ENCODE measurements at places on chromosomes 6 and 20.

- no peak for DNase-seq
These were observed 174.6 kb downstream of the KHDC1L start for GRCh38 chr6:73050706-73051105.

GRCh38 chr20:24111858-24112257 is 123.3 kb upstream of the GGTLC1 start:
- DNase-seq: no peak

- DNase-seq: no peak
These were observed 169.2 kb downstream of the DTNBP1 start for GRCh38 chr6:15493437-15494168.

GRCh38 chr6:118810420-118811027 is 83.4 kb upstream of the ASF1A start:
- no peak for DNase-seq

GRCh38 chr6:121686611-121687023 is 251.2 kb downstream of the GJA1 start:
- no peak for DNase-seq

DNA sequence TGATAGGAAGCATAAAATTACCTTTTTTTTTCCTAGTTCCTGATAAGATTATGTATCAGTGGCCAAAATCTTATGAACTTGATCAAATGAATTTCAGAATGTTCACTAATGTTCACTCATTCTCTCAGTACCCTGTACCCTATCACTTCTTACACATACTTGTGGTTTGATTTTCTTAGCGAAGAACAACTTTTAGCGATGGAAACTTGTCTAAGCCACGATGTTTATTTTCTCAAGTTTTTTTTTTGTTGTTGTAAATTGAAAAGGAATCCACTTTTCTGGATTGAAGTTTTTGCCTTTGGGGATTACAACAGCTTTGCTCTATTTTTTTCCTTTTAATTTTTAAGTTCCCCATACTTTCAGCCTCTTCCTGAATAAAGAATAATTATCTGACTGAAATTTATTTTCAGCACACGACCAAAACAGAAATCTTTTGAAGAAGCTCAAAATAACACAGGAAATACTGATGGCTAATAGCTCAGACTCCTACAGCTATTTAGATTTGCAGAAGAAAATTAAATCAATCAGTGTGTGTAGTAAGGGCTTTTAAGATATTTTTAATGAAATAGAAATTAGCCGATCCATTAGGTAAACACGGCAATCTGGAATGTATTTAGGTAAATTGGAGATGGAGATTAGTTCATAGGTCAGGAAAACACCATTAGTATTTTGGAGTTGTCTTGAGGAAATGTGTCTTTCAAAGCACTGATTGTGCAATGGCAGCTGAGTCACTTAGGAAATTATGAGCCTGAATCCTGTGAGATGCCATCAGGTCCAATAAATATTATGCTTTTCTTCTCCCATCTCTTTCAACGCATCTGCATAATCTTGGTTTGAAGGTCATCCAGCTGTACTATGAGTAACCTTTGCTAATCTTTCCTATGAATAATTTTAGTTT is 217.5 kb downstream of the GJA1 start:
- DNase-seq: peak; percentile 85

DNA sequence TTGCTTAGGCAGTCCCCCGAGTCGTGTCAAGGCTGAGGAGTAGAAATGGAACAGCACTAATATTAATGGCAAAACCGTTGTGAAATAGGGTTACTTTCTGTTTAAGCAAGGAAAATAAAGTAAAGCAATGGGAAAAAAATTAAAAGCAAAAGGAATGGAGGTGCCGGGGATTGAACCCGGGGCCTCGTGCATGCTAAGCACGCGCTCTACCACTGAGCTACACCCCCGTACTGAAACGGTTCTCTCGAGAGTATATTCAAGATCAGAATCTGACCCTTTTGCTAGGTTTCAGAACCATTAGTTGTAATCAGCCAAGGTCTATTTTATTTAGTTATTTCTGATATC is 85.5 kb downstream of the TRIM27 start:
- peak; percentile 56 for DNase-seq

- DNase-seq: no peak
These were observed 75.5 kb upstream of the RIMS1 start for GRCh38 chr6:71810880-71811279.

DNA sequence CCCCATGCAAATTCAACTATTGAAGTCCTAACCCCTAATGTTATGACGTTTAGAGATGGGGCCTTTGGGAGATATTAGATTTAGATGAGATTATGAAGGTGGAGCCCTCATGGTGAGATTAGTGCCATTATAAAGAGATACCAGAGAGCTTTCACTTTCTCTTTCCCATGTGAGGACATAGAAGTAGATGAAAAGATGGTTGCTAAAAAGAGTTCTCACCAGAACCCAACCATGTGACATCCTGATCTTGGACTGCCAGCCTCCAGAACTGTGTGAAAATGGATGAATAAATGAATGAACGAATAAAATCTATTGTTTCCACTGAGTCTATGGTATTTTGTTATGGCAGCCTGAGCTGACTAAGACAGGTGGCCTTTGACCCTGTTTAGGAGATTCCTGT is 50.6 kb upstream of the FBXO30 start:
- no peak for DNase-seq

DNA sequence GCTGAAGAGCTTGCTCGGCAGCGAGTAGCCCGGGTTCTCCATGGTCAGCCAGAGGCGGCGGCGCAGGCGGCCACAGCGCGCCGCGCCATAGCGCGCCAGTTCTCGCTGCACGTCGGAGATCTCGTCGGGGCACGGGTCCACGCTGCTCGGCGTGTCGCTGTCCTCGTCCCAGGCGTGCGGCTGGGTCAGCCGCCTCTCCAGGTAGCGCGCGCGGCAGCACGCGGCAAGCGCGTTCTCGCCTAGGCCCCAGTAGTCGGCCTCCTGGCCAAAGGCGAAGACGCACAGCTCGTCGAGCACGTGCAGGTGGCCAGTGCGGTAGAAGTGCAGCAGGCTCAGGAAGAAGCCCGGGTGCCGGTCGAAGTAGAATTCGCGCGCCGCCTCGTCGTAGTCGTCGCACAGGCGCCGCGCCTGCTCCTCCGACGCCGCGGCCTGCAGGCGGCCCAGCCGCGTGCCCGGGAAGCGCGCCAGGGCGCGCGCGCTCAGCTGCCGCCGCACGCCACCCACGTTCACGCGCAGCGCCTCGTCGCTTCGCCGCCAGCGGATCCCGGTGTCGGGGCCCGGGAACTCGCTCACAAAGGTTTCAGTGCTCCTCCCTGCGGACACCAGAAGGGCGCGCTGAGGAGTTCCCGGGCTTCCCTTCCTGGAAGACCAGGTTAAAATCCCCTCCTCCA is 2.7 kb downstream of the KCNS1 start:
- no peak for DNase-seq

- no peak for DNase-seq
These were observed 16.9 kb downstream of the STK4 start for GRCh38 chr20:44983093-44983674.

DNA sequence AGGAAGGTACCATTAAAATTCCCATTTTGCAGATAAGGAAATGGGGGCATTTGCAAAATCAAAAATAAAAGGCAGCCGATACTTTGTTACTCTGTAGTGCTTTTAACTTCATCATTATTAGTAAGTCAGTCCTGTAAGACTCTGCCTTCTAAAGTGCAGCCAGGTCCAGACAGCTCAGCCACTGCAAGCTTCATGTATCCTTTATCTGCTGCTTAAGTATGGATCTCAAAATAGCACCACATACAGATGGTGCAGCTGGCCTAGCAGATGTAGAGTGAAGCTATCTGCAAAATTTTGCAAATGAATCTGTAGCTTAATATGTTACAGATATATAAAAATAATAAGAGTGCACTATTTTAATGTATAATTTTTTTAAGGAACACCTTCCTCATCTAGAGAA is 53.4 kb downstream of the NUS1 start:
- no peak for DNase-seq

GRCh38 chr20:32470025-32470861 is 112.1 kb downstream of the ASXL1 start:
- peak; percentile 34 for DNase-seq

GRCh38 chr6:112087916-112088315 is 525 bp downstream of the FAM229B start:
- no peak for DNase-seq

DNA sequence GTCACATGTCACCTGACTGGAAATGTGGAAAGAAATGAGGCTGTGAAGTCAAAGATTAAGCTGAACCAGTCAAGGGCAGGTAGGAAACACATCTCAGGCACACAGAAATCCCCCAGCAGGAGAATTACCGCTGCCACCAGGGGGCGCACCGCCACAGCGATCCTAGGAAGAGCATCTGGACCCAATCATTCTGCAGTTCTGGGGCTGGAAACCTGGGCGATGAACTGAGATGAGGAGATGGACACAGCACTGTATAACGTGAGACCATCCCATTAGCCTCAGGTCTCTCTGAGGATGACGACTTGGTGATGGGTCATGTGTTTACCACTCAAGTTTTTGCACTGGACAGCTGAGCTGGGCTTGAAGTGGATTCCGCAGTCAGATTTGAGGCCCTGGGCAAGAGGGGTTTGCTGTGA is 6.5 kb upstream of the SLC24A3 start:
- DNase-seq: peak; percentile 23

DNA sequence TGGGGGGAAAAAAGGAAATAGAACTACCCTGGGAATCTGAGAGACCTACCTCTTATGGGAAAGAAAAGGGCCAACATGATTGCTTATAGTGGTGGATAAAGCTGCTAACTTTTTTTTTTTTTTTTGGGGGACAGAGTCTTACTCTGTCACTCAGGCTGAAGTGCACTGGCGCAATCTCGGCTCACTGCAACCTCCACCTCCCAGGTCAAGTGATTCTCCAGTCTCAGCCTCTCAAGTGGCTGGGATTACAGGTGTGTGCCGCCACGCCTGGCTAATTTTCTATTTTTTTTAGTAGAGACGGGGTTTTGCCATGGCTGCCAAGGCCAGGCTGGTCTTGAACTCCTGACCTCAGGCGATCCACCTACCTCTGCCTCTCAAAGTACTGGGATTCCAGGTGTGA is 39.5 kb upstream of the TBC1D22B start:
- DNase-seq: no peak

DNA sequence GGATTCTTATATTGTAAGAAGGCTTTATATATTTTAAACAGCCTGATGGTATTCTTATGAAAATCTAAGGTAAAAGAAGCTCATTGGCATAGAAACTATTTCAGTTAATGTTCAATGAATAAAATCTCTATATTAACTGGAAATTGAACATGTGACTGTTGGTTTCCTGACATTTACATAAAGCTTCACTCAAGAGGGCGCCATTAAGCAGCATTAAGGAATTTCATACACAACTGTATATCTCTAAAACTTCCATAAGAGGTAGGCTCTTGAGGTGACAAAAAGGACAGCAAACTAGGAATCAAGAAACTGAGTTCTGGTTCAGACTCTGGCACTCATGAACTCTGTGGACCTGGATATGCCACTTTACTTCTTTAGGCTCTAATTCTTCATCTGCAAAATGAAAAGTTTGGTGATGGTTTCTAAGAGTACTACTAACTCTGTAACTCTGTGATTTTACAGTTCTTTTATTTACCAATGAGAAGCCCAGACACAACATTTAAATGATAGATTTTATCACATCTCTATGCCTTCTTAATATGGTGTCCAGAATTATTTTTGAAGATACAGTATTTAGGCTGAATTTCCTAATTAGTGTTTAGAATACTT is 147.5 kb downstream of the FLRT3 start:
- peak; percentile 37 for DNase-seq

DNA sequence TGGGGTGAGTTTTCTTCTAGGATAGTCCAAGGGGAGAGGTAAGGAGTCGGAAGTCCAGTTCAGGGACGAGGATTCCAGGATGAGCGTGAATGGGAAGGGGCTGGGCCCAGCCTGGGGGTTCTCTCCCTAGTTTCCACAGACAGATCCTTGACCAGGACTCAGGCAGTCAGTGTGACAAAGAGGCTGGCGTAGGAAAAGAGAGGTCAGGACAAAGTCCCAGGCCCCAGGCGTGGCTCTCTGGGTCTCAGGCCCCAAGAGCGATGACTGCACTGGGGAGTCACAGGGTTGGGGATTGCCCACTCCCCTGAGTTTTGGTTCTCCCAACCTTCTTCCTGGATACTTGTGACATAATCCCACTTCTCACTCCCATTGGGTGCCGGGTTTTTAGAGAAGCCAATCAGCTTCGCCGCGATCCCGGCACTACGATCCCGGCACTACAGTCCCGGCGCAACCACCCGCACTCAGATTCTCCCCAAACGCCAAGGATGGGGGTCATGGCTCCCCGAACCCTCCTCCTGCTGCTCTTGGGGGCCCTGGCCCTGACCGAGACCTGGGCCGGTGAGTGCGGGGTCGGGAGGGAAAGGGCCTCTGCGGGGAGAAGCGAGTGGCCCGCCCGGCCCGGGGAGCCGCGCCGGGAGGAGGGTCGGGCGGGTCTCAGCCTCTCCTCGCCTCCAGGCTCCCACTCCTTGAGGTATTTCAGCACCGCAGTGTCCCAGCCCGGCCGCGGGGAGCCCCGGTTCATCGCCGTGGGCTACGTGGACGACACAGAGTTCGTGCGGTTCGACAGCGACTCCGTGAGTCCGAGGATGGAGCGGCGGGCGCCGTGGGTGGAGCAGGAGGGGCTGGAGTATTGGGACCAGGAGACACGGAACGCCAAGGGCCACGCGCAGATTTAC is 46.2 kb upstream of the TRIM26 start:
- DNase-seq: peak; percentile 63

DNA sequence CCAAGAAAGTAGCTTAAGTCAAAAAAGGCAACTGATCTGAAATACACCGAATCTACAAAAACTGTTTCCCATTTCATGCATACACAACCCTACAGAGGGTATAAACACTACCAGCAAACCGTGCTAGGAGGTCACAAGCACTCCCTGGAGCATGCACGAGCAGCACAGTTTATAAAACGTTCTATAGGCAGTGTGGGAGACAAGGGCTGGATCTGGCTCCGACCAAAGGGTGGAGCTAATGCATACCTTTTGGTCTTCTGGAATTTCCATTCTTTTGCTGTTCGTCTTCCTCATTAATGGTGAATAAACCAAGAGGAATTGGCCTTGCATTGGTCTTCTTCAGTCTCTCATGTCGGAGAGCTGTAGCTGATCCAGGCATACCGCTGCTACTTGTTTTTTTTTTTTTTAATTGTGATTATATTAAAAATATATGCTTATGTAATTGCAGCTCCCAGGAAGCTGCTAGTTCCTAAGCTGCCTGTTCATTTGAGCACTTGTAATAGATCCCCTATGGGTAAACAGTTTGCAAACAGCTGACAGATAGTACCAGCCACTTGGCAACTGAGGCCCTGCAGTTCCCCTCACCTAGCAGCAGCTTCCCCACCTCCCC is 24.5 kb downstream of the MAP7 start:
- no peak for DNase-seq

DNA sequence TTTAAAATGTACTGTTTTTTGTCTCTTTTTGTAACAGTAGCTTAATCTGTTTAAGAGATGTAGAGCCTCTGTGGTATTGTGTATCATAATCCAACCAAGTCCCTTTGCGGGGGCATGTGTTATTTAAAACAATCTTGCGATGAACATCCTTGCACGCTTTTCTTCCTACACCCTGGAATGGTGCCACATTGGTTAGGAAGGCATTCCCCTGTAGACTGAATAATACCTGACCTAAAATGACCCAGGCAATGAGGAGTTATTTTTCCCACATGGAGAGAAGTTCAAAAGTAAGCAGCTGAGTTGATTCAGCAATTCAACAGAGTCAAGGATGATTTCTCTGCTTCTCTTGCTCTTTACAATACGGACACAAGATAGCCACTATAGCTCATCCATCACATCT is 142.0 kb upstream of the PMEPA1 start:
- DNase-seq: no peak

- no peak for DNase-seq
These were observed 215.4 kb downstream of the HDGFL1 start for GRCh38 chr6:22784601-22785410.
